ENCODE measurements at places on chromosomes 7 and 10. TPM values are rescaled to one million over a fixed set of nuclear protein-coding genes. Genes with fewer than 3 reads are reported as not detected.

Gene SPDYE2
- total RNA-seq = not detected

Gene GDF2
- total RNA-seq = not detected

Gene PRKRIP1
- total RNA-seq = 19.4 TPM

Gene NPTX2
- 1.6 TPM for total RNA-seq

Gene AKR1C3
- total RNA-seq = 75.6 TPM

Gene MUC3A
- total RNA-seq = 137 TPM

Gene LIPF
- not detected for total RNA-seq

Gene CALML3
- 0.11 TPM for total RNA-seq

Gene AQP1
- total RNA-seq = 33.9 TPM

Gene STMP1
- 27.4 TPM for total RNA-seq

Gene PRPS1L1
- total RNA-seq = not detected

Gene CPA2
- total RNA-seq = 5.2 TPM

Gene HOXA9
- 22.1 TPM for total RNA-seq

Gene PTF1A
- not detected for total RNA-seq

Gene RARRES2
- total RNA-seq = 86.7 TPM

Gene RPEL1
- total RNA-seq = not detected

GRCh38 chr10:77189520-77189919, 448.1 kb downstream of the KCNMA1 start:
- no peak for DNase-seq

- DNase-seq = peak; percentile 87
These were observed 125.6 kb upstream of the TNRC18 start for GRCh38 chr7:5549096-5549763.

DNA sequence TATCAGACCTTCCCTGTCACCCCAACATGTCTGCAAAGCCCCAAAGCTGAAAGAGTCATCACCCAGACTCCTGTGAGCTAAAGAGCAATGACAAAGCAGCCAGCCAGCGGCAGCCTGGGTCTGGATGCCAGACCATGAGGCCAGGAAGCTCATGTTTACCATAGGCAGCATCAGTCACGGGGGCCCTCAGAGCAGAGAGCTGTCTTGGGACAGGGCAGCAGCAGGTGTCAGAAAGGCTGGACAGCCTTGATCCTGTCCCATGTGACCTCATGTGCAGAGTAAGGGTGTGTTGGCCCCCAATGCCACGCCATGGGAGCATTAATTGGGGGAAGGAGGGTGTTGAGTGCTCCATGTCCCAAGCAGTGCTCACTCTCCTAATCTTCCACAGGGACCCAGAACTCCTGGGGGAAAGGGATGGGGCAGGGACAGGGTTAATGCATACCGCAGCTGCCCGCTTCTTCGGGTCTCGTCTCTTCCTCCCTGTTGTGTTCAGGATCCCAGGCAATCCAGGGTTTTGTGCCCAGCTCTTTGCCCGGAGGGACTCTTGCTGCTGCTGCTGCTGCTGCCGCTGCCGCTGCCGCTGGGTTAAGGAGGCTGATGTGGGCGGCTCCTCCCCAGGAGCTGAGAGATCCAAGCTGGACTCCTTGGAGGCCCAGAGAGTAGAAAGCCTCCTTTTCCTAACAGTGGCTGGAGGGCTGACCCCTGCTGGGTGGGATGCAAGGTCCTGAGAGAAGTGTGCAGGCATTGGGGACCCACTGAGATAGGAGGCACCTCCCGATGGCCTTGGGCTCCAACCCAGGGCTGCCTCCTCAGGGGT, 7.1 kb downstream of the CCDC201 start:
- DNase-seq = no peak

GRCh38 chr7:348480-348844, 58.5 kb downstream of the FOXL3 start:
- no peak for DNase-seq

GRCh38 chr7:44085546-44085945, 3.2 kb upstream of the POLM start:
- no peak for DNase-seq

DNA sequence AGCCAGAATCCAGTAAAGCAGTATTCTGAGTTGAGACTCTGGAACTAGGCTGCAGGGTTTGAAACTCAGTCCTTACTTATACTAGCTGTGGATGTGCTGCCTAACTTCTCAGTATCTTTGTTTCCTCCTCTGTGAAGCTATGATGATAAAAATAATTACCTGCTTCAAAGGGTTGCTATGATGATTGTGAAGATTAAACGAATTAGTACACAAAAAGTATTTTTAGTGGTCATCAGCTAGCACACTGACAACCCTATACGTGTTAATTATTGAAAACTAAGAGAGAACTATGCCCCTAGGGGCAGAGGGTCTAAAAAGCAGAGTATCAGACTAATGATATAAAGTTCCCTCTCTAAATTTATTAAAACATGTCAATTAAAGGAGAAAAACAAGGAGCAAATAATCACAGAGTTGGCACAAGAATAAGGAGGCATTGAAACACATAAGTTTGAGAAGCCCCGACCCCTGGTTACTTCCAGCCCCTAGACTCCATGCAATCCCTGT, 34.4 kb upstream of the ADD3 start:
- DNase-seq = no peak

DNA sequence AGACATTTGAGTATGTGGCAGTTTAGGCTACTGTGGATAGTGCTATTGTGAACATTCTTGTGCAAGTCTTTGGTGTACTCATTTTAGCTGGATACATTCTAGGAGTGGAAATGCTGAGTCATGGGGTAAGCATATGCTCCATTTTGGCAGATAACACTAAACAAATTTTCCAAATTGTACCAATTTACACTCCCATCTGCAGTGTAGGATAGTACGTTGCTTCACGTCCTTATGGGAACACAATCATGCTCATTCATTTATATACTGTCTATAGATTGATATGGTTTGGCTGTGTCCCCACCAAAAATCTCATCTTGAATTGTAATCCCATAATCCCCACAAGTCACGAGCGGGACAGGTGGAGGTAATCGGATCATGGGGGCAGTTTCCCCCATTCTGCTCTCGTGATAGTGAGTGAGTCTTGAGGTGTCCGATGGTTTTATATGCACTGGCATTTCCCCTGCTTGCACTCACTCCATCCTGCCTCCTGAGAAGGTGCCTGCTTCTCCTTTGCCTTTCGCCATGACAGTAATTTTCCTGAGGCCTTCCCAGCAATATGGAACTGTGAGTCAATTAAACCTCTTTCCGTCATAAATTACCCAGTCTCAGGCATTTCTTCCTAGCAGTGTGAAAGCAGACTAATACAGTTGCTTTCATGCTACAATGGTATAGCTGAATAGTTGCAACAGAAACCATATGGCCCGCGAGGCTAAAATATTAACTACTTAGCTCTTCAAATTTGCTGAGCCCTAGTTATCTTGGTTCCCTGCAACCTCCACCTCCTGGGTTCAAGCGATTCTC, 25.6 kb downstream of the RNF216 start:
- no peak for DNase-seq

- no peak for DNase-seq
These were observed 30.0 kb upstream of the SAMD9L start for GRCh38 chr7:93178213-93178612.

GRCh38 chr7:20895563-20895962, 108.9 kb upstream of the SP8 start:
- DNase-seq = no peak

DNA sequence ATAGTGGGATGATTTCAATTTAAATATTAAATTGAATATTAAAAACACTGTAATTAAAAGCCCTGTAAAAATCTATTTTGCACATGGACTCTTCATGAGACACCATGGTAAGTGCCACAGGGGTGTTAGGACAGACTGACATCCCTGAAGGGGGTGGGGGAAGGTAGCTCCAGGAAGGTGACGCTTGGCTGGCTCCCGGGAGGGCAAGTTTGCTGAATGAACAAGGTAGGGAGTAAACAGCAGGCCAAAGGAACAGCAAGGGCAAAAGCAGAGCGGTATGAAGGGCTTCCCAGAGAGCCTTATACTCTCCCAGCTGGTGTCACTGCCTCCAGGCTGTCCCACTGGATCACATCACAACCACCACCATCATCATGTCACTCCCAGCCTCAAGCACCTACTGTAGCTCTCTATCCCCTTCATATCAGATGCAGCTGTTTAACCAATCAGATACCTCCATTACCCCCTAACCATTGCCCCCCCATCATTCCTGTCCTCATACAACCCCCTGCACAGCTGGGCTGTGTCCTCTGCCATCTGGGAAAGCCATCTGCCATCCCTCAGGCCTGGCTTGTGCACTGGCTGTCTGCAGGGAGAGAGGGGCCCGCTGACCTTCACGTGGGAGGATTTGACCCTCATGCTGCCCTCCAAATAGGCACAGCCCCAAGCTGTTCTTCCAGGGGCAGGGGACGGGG, 19.5 kb downstream of the HSPA12A start:
- no peak for DNase-seq

DNA sequence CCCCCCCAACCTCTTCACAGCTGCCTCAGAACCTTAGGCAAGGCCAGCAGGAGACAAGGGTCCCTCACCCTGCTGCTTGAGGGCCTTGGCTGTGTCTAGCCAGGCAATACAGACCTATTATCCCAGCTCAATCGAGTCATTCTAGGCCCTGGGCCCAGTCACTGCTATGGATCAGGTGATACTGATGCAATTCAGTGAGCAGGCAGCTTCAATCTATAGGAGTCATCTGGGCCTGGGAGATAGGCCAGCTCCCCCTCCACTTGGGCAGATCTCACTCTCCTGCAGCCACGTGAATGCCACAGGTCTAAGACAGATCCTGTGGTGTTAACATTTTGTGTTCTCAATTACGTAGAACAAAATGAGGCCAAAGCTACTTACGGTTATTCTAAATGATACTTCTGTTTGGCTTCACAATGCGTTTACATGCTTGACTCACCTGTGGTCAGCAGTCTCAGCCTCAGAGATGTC, 68.0 kb upstream of the LRRC4 start:
- no peak for DNase-seq

DNA sequence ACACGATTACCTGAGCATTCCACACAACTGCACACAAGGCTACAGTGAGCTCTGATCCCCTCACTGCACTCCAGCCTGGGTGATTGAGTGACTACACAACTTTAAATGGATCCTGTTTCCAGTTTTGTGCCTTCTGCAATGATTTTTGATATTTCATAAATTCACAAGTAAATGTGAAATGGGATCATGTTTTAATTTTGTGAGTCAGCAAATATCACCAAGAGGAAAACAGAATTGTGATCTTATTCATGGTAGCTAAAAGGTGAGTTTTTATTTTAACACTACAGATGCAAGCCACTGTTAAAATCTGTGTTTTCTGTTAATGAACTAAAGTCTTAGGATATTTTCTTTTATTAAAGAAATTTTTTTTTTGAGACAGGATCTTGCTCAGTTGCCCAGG, 11.4 kb downstream of the ICA1 start:
- DNase-seq = no peak

- no peak for DNase-seq
These were observed 667.6 kb upstream of the ANKRD30A start for GRCh38 chr10:36457751-36458150.

DNA sequence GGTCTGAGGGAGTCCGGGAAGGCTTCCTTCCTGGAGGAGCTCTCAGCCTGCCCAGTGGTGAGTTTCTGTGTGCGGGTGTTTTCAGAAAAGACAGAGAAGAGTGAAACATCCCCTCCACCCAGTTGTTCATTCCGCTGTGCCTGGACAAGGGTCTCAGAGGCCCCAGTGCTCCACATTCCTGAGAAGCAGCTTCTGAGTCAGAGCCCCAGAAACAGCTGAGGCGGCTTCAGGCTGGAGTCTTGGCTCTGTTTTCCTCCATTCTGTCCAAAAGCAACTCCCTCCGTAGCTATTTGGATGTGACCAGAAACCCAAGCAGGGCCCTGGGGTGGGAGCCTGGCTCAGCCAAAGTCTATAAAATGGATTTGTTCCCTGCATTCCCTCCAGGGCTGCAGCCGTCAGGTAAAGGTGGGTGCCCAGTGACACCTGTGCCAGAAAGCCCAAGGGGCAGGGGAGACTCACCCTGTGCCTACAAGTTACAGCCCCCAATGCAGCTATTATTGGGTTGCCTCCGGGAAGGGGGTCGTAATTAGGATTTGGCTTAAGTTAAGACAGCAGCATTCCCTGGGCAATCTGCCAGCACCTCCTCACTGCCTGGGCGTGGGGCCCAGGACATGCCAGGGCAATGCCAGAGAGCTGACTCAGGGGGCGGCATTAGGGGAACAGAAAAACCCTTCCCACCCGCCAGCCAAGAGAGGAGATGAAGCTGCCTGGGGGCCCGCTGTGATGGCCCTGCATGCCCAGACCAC, 13.1 kb upstream of the CAMK2G start:
- DNase-seq = peak; percentile 66

GRCh38 chr10:21399392-21400035, 126.0 kb downstream of the SKIDA1 start:
- no peak for DNase-seq

DNA sequence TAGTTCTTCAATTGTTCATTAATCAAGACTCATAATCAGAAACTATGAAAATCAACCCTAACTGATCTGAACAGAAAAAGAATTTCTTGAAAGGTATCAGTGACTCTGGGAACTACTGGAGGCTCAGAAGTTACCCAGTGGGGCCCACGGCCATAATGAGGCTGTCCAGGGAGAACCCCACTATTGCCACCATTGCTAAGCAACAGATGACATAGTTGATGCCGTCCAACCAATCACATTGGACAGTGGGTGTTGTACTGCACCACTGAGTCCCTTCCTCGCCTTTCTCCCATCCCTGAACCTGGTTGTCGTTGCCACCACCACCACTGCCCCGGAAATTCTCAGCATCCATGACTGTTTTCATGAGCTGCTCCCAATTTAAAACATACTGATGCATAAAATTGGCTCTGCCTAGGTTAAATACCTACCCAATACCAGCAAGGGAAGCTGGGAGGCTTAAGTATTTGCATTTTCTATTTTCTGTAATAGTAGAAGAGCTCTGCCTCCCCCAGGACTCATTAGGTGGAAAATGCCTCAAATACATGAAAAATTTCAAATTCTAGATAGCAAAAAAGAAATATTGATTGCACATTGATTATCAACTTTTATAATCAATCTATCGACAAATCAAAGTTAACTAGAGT, 26.7 kb upstream of the USP6NL start:
- no peak for DNase-seq

DNA sequence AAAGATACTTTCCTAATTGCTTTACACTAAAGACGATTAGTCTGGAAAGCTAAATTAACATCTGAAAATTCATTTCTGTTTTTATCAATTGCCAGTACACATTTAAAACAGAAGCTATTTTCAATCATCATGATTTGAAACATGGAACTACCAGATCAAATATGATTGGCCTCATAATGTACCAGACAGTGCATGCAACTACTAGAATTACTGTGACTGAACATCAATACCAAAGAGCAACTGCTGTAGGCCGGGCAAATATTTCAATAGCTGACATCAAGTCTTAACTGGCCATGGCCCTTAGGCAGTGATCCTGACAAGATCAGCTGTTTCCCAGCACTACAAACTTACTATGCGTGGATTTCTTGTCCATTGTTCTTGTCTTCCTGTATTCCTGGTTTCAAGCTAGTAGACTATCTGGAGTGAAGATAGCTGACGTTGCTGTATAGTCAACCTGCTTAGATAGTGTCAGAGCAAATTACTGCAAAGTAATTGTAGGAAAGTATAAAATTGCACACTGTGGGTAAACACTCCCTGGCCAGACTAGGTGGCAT, 21.7 kb upstream of the WNT16 start:
- no peak for DNase-seq

GRCh38 chr10:3765146-3765545, 19.9 kb downstream of the KLF6 start:
- DNase-seq = no peak

- no peak for DNase-seq
These were observed 139.9 kb downstream of the ARL4A start for GRCh38 chr7:12827219-12827821.

GRCh38 chr10:66627156-66627555, 298.7 kb upstream of the LRRTM3 start:
- DNase-seq = no peak

All from colonic mucosa (tissue), 4 donors.